Activated CD4-positive, alpha-beta T cell treated with anti-CD3 and anti-CD28 coated beads, Interleukin-2, amount 10 ng/mL, durations not matched to agents 24 days and 14 days (primary cell): ENCODE measurements at places on chromosomes 6 and 20. TPM values are rescaled to one million over a fixed set of nuclear protein-coding genes. Genes with fewer than 3 reads are reported as not detected.

DNA sequence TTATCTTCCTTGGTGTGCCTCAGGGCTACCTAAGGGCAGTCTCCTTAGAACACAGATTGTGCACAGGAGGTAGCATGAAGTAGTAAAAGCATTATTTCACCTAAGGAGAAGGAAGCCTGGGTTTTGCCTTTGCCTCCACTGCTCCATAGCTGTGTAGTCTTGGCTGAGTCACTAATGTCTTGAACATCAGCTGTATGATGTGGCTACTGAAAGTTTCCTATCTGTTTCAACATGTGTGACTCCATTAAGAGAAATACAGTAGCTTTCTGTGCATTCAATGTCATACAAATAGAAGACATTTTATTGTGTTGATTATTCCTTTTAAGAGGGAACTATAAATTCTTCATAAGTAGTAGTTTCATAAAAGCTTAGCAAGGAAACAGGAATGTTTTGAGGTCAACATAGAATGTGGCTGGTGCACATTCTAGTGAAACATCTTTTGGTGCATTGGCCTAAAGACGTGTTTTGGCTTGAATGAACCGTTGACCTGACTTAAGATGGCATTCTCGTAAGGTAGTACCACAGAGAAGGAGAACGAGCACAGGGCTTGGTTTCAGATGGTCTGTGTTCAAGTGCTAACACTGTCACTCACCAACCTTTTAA is 70.6 kb downstream of the CTNNBL1 start:
- peaks cover 21% of the 10 kb centered on the region for H3K36me3 ChIP-seq
- H3K27me3 ChIP-seq = no peaks in the 10 kb centered on the region
- H3K4me3 ChIP-seq = no peak overlapping the region
- H3K27ac ChIP-seq = no peak overlapping the region

DNA sequence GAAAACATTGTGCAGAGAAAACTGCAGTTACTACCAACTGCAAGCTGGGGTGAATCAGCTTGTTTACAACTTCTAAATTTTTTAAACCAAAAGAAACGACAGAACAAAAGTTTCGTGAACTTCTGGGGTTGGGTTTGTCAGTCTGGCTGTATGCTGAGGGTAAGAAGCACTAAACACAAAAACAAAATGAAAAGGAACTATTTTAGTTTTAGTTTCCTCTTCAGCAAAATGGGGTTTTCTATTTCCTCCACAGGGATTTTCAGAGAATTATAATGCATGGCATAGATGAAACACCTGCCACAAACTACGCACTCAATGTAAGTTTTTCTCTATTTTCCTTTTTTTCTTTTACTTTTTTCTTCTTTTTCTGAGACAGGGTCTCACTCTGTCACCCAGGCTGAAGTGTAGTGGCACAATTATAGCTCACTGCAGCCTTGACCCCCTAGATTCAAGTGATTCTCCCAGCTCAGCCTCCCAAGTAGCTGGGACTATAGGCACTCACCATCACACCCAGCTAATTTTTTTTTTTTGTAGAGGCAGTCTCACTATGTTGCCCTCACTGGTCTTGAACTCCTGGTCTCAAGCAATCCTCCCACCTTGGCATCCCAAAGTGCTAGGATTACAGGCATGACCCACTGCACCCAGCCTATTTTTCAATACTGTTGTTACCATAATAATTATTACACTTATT is 40.6 kb downstream of the CGA start:
- no peaks in the 10 kb centered on the region for H3K36me3 ChIP-seq
- no peaks in the 10 kb centered on the region for H3K4me1 ChIP-seq
- H3K27me3 ChIP-seq = peaks cover 11% of the 10 kb centered on the region
- H3K27ac ChIP-seq = no peak overlapping the region

DNA sequence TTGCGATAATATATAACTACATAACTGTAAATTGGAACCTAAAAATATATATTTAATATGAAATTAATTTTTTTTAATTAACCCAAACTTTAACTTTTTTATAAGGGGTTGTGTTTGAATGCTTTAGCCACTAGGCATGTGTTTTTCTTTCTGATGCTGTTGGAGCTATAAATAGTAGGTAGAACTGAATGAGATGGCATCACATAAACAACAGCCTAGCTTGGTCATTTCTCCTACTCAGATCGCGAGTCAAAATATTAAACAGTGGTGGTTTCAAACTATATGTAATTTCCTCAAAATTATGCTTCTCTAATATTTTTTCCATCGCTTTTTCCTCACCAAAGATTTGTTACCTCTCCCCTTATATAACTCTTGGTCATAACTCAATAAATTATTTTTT is 243.2 kb downstream of the ARID1B start:
- peak overlapping the region; percentile 92 for H3K4me3 ChIP-seq
- H3K4me1 ChIP-seq = peaks cover 34% of the 10 kb centered on the region
- peaks cover 2% of the 10 kb centered on the region for H3K36me3 ChIP-seq
- no peaks in the 10 kb centered on the region for H3K27me3 ChIP-seq
- H3K27ac ChIP-seq = peak overlapping the region; percentile 100
- DNase-seq = no peak

DNA sequence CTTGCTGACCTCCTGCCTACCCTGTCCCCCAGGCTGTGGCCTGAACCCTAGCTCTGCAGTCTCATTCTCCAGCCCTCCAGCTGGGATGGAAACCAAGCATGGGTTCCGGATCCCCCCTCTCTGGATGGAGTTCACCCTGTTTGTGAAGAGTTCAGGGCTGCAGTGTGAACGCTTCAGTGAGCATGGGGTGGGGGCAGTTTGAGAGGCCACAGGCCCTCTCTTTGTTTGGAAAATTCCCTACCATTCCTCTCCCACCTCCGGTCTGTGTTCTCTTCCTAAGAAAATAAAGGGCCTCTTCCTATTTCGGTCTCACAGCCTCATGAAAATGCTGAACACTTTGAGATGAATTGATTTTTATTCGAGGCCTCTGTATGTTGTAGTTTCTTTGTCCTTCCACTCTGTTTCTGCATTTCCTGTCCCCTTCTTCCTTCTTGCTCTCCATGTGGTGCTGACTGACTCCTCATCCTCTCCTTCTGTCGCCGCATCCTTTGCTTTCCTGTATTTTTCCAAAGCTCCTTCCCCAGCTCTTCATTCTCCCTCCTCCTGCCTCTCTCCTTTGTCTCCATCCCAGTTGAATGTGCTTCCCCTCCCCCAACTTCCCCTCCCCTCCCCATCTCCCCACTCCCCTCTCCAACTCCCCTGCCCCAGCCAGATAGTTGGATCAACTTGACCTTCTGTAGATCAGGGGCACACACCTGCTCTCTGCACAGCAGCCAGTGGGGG is 2.4 kb upstream of the KCNK5 start:
- peaks cover 20% of the 10 kb centered on the region for H3K4me1 ChIP-seq
- H3K27ac ChIP-seq = no peak overlapping the region
- no peak overlapping the region for H3K4me3 ChIP-seq
- H3K36me3 ChIP-seq = peaks cover 16% of the 10 kb centered on the region
- H3K27me3 ChIP-seq = peaks cover 6% of the 10 kb centered on the region

PLAGL1 gene
- 14.6 and 19.8 TPM in 2 replicates for total RNA-seq

SMLR1 gene
- total RNA-seq = not detected in 2 replicates
